ENCODE measurements at places on chromosomes 3 and 15.

DNA sequence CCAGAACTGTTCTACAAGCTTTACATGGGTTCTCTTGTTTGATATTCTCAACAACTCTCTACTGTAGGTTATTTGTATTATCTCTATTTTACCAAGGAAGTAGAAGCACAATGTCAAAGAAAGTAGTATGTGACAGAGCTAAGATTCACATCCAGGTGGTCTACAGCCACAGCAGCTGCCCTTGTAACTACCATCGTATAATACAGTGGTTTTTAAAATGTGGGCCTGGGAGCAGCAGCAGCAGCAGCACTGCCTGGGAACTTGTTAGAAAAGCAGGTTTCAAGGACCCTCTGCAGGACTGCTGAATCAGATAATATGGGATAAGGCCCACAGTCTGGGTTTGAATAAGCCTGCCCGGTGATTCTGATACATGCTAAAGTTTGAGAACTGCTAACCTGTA is 357.1 kb upstream of the SATB1 start:
- DNase-seq = no peak

GRCh38 chr15:86568378-86568777 is 488.7 kb downstream of the AGBL1 start:
- DNase-seq = no peak

DNA sequence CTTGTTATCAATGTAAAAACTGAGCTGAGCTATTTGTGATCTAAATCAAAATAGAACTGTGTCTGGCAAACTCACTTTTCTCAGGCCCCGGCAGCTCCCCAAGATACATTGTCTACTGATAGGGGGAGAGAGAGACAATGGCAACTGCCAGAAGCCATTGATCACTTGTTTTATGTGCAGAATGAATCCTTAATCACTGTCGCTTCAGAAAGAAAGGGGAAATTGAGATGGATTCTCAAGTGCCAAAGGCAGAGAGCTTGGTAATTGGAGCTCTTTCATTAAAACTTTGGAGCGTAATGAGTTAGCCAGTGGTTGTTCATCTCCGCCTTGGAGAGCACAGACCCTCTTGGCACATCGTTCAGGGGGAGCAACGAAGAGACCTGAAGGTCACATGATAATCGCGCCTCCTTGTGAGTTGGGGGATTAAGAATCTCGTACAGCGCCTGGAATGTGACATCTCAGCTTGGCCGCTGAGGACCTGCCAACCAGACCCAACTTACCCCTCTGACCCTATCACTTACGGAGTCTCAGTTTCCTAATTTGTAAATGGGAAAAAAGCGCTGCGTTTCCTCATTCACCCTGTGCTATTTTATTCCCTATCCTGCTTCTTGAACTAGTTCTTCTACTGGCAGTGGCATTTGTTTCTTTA is 252.8 kb downstream of the VPS13C start:
- DNase-seq = no peak

DNA sequence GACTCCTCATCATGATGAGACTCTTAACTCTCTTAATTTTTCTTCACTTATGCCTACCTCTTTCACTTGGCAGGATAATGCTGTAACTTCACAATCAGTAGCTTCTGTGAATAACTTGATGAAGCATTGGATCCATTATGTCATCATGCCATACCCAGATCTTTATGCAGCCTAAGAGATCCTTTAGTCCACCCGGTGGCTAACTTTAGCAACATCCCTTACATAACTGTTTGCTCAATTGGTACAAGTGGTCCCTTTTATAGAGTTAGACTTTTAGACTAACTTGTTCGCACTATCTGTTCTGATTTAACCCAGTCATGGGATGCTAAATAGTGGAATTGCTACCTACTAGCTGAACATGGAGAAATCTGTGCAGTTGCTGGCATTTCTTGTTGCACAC is 184.5 kb downstream of the USP13 start:
- DNase-seq = no peak

DNA sequence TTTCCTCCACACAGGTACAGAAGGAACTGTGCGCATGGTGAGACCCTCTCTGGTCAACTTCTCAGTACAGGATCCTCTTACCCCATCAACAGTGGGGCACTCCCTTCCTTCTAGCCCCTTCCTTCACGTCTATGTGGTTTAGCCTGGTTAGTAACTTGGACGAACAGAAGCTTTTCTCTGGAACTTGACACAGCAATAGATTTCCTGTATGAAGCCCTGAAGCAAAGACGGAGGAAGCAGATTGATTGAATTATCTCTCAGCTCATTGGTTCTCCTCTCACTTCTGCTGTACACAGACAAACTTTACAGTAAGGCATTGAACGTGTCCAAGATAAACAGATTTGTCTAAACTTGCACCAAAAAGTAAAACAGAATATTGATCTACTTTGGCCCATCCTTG is at the start of gene CD200R1:
Gene CD200R1, minus strand, starts transcription at position 210 of the 400 bp plus-strand sequence. CDS start 246 bp downstream, outside the sequence.
- no peak for DNase-seq

- peak; percentile 1 for DNase-seq
These were observed 96.6 kb downstream of the LRRC3B start for GRCh38 chr3:26719134-26719533.

DNA sequence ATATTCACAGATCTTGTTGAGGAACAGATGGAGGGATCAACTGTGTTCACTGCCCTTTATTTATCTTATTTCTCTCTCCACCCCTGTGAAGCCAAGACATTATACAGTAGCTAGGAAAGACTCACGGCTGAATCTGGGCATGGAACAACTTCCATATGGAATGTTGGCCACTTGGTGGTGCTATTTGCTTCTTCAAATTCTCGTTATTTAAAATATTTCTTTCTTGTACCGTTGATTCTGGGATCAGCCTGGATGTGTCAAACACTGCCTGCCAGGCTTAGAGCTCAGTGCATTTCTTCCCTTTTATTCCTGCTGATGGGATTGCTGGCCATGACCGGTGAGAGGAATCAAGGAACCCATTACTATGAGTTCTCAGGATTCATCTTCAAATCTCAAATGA is 17.5 kb upstream of the GASK1A start:
- DNase-seq = peak; percentile 72
